ENCODE measurements at places on chromosomes 11 and 22.

DNA sequence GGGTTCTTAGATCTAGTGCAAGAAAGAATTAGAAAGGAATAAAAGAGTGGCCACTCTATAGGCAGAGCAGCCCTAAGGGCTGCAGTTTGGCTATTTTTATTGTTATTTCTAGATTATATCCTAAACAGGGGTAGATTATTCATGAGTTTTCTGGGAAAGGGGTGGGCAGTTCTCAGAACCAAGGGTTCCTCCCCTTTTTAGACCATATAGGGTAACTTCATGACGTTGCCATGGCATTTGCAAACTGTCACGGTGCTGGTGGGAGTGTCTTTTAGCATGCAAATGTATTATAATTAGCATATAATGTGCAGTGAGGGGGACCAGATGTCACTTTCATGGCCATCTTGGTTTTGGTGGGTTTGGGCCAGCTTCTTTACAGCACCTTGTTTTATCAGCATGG lies 44.6 kb downstream of the METTL15 start:
- no peak for DNase-seq

- no peak for DNase-seq
Observed at GRCh38 chr11:9569588-9570164, 3.8 kb upstream of the WEE1 start.

DNA sequence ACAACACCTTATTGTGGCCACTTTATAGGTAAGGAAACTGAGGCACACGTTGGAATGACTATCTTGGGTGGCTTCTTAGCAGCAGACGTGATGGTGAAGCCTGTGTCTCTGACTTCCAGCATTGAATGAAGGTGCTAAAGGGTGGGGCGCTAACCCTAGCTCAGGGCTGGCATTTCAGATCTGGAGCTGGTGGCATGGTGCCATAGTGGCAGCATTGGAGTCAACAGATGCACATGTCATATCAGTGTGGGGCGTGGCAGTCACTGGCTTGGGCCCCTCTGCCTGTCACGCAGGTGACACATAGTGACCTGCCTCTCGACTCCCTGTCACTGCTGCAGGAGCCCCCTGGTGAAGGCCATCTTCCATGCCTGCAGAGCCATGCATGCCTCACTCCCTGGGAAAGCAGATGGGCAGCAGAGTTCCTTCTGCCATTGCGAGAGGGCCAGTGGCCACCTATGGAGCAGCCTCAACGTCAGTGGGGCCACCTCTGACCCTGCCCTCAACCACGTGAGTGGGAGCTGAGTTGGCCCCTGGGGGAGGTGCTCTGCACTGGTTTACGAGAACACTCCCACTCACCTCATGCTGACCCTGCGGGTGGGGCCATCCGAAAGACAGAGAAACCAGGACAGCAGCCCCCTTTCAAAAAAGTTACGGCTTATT lies 14.8 kb downstream of the SHISA8 start:
- DNase-seq = no peak

DNA sequence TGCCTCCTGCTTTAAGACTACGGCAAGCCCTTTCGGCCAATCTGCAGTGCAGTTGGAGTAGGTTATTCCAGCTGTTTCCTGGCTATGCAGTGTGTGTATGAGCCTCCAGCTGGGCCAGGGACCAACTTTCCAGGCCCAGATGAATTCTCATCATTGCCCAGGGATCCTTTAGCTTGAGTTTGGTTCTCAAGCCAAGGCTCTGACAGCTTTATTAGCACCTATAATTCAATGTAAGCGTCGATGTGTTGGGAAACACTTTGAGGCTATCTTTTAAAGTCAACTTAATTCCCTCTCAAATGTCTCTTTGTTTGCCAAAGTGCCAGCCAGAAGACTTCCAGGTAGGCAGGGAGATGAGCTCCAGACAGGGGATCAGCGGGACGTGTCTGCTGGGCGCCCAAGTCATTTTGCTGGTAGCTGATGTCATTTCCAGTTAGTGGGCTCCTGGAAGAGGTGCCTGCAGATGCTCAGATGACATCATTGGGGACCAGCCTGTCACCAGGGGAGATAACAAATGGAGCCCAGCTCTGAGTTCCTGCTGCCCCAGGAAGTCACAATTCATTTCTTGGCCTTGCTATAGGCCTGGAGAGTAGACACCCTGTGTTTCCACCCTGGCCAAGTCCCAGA lies 520.4 kb downstream of the SOX6 start:
- no peak for DNase-seq

DNA sequence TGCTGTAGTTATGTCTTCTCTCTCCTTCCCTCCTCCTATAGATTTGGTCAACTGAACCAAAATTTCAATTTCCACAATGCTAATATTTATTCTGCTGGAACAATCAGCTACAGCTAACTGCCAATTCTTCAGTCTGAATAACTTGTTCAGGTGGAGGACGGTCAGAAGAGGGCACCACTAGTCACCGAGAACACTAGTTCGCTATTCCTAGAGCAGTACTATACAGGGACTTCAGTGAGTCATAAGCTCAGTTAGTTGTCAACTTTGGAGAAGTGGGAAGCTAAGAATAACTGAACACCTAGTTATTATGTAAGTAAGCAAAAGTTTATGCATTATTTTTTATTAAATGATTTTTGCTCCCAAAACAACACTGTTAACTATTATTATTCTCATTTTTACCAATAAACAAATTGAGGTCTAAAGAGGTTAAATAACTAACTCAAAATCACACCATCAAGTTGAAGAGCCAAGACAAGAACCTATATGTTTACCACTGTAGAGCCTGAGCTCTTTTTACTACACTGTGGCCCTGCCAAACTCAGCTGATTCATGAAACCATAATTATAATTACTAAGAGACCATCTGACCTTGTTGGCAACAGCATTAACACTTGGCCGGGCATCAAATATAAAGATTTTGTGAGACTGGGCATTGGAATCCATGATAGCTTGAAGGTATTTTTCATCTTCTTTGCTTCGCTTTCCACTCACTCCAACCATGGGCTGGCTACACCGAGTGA lies 59.0 kb downstream of the CEP57 start:
- DNase-seq = no peak

GRCh38 chr22:22720201-22720723 lies 75.8 kb downstream of the GGTLC2 start:
- no peak for DNase-seq

DNA sequence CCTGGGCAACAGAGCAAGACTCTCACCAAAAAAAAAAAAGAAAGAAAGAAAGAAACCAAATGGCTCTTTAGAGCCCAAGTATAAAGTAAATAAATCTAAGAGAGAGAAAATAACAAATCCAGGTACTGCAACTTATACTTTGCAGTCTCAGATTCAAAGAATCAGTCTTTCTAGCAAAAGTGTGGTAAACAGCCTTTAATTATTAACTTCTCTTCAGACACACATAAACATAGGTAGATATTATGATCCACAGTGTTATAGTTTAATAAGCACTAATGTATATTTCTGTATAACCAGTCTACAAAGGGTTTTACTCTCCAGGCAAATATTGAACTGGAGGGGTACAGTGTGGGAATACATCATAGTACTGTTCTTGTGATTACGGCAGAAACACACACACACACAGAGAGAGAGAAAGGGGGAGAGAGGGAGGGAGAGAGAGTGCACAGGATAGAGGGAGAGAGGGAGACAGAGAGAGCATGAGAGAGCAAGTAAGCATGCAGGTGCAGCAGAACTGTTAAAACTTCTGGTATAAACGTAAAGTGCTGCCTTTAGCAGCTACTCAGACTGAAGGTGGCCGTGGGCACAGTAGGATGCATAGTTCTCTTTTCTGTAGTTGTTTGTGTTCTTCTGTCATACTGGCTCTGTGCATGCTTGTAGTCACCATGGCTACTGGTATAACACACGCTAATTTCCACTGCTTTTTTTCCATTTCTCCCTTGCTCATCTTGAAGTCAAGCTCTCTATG lies 32.3 kb downstream of the MTMR2 start:
- DNase-seq = no peak

- DNase-seq = no peak
Observed at GRCh38 chr22:38465673-38466490, 2.0 kb upstream of the KDELR3 start.

DNA sequence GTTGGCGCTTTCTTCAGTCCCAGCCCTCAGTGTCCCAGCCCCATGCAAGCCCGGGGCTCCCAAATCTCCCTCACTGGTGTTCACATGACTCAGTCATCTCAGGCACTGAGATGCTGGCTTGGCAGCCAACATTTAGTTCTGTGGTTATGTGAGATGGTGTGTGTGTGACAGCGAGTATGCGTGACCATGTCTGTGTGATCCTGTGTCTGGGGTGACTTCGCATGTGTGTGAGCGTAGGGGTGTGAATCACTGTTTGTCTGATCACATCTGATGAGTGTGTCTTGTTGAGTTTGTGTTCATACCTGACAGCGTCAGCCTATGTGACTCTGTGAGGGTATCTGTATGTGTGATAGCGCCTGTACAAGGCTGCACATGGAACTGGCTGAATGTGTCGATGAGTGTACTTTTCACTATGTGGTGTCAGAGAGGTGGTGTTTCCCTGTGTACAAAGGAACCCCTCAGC lies 16.2 kb downstream of the CREB3L1 start:
- no peak for DNase-seq

- DNase-seq = no peak
Observed at GRCh38 chr11:63670433-63671321, 499 bp downstream of the ATL3 start.
